ENCODE measurements at places on chromosomes 3 and 15. TPM values are rescaled to one million over a fixed set of nuclear protein-coding genes. Genes with fewer than 3 reads are reported as not detected.

GRCh38 chr3:131397889-131398288 lies 16.3 kb downstream of the NUDT16 start:
- no peak for DNase-seq
- no peak overlapping the region for H3K27ac ChIP-seq
- H3K4me3 ChIP-seq: no peak overlapping the region
- no peaks in the 10 kb centered on the region for H3K36me3 ChIP-seq

DNA sequence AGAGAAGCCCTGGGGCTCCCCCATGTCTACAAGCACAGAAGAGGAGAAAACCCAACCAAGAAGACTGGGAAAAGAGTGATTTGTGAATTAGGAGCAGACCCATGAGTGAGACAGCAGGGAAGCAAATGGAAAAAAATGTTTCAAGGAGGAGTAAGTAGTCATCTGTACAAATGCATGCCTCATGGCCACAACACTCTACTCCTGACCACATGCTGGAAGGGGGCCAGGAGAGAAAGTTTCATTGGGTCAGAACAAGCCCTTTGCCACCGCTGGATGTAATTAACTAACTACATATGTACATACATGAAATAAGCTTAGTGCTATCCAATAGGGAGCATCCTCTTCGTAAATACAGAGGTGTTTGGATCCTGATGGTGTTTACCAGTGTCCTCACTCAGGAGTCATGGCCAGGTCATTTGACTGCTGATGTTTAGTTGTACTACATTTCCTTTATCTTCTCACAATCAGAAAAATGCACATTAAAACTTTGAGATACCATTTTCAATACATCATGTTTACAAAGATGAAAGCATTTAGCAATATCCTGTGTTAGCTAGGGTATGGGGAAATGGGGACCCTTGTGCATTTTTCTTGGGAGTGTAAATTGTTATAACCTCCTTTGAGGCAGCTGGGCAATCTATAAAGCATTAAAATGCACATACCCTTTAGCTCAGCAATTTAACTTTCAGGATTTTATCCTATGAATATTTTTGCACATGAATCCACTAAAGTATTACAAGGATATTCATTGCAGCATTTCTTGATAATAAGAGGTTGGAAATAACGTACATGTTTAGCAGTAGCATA lies 27.1 kb downstream of the CLRN1 start:
- DNase-seq: no peak
- H3K27me3 ChIP-seq: no peaks in the 10 kb centered on the region
- H3K4me3 ChIP-seq: no peak overlapping the region
- no peaks in the 10 kb centered on the region for H3K36me3 ChIP-seq
- no peak overlapping the region for H3K27ac ChIP-seq

SCG5 gene
- not detected for total RNA-seq

CHRD gene
- 26.5 TPM for total RNA-seq

All from spleen (tissue), 13 donors.